ENCODE measurements at places on chromosomes 12 and 14.

DNA sequence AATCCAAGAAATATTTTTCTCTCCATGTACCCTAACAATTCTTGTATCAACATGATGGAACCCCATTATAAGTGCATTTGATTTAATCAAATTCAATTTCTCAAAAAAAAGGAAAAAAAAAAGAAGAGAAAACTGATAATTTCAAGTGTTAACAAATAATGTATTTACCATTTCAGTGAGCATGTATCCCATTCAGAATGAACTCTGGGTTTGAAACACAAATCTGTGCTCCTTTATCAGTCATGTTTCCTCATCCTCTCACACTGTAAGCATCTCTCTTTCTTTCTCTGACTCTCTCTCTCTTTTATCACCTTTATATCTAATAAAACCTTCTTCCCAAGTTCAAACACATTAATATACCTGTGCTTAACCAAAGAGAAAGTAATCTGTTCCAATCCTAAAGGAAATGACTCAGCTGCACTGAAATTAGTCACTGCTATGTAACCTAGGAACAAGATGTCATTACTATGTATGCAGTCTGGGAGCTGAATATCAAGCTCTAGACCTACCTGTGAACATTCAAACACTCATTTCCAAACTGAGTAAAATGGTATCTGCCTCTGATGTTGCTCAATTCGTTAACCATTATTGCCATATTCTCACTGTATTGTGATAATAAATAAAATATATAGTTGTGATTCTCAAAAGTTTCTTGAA is 135.0 kb upstream of the LRIG3 start:
- no peak for DNase-seq

GRCh38 chr12:38886064-38886463 is 19.3 kb downstream of the CPNE8 start:
- DNase-seq: no peak

DNA sequence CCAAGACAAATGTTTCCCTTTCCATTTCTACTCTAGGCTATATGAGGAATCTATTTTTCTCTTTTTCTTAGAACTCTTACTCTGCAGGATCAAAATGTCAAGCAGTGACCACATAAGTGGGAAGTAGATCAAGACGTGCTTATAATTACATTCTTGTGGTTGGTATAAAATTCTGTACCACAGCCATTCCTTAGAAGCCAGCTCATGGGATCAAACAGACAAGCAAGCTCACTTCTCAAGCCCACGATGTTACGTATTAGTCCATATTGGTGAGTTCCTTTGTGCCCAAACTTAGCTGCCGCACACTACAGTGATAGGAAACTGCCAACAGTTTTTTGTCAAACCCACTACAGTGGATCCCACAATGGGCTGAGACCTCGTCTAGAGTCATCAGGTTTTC is 53.4 kb downstream of the IFNG start:
- no peak for DNase-seq

DNA sequence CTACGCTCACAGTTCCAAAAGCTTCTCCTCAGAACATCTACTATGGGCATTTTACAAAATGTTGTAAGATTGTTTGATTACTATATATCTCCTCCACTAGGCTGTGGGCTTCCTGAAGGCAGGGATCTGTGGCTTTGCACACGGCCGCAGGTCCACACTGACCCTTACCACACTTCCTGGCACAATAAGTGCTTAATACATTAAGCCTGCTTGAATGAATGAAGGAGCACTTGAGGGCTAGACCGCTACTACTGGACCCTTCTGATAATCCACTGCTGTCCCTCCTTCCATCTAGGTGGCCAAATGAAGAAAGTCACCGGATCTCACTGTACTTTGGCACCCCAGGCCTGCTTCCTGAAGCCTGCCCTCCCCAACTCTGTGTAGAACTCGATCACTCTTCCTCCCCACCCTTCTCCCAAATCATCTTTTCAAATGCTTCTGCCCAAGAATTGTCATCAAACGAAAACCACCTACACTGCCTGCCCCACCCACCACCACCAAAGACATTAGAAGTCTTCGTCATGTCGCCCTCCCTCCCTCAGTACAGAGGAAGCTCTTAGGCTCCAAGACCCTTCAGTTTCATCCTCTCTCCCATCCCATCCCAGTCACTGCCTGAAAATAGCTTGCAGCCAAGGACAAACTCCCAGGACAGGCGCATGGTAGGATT is 596 bp upstream of the ZBTB39 start:
- DNase-seq: no peak

DNA sequence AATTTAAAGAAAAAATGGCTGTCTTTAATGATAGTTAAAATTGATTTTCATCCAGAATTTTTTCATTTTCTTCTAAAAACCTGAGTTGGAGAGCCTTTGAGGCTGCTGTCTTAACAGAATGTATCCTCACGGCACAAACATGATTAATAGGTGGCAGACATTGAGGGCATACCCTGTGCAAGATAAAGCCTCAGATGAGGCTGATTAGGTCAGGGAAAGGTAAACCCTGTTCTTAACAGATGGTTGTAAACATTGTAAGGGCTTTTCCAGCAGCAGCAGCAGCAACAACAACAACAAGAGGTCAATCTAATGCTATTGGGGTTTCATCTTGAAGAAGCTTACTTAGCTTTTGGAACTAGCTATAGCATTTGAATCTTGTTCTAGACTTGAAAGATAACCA is 17.4 kb downstream of the GNG2 start:
- DNase-seq: no peak

GRCh38 chr14:44339862-44340261 is 167.2 kb downstream of the FSCB start:
- no peak for DNase-seq

DNA sequence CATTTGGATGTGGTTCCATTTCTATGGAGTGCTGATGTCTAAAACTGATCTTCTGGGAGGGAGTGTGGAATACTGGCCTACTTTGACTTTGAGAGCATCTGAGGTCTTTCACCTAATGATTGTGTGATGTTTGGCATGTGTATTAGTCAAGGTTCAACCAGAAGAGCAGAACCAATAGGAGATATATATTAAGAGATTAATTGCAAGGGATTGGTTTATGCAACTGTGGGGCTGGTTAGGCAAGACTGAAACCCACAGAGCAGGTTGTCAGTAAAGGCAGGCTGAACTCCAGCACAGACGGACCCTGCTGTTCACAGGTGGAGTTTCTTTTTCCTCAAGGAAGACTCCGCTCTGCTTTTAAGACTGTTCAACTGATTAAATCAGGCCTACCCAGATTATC is 11.6 kb downstream of the BMAL2 start:
- no peak for DNase-seq

GRCh38 chr14:73223049-73223448 is 14.3 kb upstream of the PAPLN start:
- DNase-seq: no peak

GRCh38 chr12:123227581-123228258 is 5.2 kb downstream of the MPHOSPH9 start:
- no peak for DNase-seq

- no peak for DNase-seq
Observed at GRCh38 chr14:93980456-93981201, 4.3 kb upstream of the ASB2 start.

- DNase-seq: no peak
Observed at GRCh38 chr12:121717041-121717699, 4.6 kb downstream of the TMEM120B start.

DNA sequence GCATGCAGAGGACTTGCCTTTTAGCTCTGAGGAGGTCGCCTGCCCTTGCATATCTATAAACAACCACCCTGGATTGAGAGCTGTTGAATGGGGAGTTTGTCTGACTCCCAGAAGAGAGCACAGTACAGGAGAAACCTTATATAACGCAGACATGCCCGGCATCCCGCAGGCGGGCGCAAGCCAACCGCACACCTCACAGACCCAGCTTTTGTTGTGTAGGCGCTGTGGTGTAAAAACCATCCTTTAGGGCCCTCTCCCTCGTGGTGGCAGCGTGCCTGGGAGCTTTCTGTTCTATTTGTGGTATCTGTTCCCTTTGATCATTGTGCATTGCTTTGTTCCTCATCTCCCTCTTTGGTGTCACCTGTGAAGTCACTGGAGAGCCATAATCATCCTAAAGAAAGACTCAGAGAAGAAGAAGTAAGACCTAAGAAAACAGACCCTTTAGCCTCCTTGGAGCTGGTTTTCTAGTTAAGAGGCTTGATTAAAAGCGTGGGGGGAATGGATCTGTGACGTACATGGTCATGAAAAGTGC is 77.7 kb downstream of the ETV6 start:
- DNase-seq: peak; percentile 45

- no peak for DNase-seq
Observed at GRCh38 chr14:94121485-94121884, 7.9 kb downstream of the IFI27L2 start.

- DNase-seq: no peak
Observed at GRCh38 chr12:88572781-88573549, 7.3 kb downstream of the KITLG start.

DNA sequence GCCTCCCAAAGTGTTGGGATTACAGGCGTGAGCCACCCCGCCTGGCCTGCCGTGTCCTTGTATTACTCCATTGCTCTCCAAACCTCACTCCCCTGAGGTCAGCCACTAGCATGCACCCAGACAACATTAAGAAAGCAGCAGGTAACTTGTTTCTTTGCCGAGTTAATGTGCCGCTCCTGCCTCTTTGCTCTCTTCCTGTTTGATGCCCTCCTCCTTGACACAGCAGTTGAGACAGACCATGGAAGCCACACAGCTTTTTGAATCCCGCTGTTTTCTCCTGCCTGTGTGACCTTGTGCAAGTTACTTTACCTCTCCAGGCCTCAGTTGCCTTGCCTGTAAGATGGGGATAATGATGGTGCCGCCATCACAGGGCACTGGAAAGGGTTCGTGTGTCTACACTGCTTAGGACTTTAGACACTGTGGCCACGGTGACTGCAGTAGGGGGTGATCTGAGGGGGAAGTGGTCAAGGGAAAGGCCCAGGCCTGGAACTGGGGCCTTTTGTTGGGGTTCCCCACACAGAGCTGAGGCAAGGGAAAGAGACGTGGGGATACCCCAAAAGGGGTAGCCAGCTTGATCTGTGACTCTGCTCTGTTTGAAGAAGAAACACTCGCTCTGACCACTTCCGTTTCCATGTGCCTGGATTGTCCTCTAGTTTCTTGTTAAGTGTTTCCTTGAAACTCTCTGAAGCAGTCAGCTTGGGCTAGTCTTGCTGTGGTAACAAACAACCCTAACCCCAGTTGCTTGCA is 69.3 kb downstream of the RIN3 start:
- DNase-seq: no peak

DNA sequence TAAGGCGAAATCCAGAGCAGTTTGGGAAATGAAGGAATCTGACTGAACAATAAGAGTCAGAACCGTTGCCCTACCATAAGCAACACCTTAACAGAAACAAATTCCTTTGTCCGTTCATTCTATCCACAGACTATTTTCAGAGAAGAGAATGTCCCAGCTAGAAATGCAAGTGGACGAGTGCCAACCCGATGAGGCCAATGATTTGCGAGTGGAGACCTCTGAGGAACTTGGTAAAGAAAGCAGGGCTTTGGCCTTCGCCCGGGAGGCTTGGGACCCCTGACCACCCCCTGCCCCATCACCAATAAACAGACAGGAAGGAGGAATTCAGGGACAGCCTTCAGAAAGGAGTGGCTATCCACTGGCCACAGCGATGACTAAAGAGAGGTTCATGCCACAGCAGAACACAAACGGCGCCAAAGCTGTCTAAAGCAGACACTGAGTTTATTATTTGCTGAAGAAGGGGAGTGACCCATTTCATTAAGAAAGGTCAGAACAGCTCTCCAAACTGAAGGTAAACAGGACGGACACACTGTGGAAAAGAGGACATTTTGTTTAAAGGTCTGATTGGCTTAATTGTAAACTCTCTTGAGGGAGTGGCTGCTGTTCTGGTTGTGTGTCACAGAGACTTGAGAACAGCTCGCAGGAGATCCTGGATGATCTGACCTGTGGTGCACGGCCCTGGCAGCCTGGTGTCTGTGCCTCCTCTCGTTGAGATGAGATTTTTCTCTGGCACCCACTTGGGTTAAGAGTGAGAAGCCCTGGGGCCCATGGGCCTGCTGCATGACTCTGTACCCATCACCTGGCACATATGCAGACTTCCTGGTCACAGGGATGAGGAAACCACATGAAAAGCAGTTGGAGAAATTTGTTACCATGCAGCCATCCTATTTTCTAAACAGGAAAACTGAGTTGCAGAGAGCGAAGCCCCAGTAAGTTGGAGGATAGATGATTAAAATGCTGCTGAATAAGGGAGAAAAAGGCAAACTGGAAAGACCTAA is 142.0 kb upstream of the PZP start:
- DNase-seq: no peak

DNA sequence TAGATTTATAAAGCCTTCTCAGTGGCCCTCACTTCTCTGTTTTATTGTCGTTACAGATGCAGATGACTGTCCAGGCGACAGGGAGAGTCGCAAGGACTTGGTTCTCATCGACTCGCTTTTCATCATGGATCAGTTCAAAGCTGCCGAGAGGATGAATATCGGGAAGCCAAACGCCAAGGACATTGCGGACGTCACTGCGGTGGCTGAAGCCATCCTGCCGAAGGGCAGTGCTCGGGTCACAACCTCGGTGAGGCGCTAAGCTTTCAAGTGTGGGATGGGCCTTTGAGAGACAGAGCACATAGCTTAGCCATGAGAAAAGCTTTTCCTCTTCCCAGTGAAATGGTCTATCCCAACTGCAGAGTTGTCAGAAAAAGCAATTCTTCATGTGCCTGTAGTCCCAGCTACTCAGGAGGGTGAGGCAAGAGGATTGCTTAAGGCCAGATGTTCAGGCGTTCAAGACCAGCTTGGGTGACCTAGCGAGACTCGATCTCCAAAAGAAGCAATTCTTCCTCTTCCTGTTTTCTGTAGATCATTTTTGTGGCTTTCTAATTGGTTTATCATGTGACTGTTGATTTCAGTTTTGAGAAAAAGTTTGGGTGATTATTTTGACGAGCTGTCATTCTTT is 56.4 kb downstream of the EP400 start:
- DNase-seq: no peak

DNA sequence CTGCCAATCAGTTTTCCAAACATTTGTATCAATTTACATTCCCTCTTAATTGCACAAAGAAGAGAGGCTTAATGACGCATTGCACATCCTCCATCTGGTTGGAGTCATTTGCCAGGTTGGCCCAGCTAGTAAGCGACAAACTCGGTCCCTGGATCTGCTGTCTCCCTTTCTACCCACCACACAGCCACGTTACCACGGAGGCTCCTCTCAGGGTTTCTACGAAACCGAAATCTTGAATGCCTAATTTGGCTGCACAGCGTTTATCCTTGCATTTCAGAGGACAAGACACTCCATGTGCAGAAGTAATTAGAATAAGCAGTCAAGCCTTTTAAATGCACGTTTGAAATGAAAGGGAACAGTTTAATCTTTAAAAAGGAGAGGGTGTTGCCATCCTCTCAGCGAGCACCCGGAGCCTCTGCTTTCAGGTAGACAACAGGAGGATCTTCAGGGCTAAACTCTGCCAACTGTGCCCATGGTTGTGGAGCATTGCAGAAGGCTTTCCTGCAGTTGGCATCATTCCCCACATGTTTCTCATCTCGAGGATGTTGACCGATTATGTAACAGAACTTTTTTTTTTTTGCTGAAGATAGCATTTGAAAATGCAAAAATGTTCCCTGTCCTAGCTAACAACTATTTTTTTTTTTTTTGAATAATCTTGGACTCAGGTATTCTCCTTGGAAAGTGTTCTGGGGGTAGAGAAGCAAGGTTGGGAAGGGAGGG is 37.8 kb downstream of the SLC24A4 start:
- no peak for DNase-seq

- no peak for DNase-seq
Observed at GRCh38 chr12:50325890-50326391, 42.6 kb upstream of the LIMA1 start.

- no peak for DNase-seq
Observed at GRCh38 chr12:104469523-104469922, 12.8 kb downstream of the CHST11 start.

Data from stimulated activated CD4-positive, alpha-beta T cell treated with anti-CD3 and anti-CD28 coated beads, Interleukin-4, amount 100 ng/mL, for 48 hours (primary cell).